ENCODE measurements at places on chromosomes 5 and 9.

DNA sequence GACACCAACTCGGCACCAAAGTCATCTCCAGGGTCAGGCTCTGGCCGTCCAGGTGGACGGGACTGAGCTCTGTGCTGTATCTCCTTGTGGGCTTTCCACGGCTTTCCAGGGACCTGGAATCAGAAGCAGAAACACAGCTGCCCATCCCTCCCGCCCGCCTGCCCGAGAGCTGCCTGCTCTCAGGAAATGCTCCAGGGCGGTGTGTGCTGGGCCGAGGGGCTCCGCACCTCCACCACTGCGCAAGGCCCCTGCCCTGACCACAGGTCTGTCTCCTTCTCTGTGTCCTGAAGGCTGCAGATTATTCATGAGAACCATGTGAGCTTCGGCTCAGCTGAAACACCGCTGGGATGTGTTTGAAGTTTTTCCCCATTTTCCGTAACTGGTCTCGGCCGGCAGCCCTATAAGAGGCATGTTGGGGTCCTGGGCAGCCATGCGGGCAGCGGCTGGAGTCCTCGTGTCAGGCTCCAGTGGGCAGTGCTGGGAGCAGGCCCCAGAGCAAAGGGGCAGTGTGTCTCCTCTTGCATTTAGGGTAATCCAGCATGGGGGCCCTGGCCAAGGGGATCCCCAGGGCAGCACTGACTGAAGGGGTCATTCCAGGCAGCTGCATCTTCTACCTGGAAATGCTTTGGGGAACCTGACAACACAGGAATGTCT, 22.8 kb downstream of the NKD2 start:
- no peak for DNase-seq

DNA sequence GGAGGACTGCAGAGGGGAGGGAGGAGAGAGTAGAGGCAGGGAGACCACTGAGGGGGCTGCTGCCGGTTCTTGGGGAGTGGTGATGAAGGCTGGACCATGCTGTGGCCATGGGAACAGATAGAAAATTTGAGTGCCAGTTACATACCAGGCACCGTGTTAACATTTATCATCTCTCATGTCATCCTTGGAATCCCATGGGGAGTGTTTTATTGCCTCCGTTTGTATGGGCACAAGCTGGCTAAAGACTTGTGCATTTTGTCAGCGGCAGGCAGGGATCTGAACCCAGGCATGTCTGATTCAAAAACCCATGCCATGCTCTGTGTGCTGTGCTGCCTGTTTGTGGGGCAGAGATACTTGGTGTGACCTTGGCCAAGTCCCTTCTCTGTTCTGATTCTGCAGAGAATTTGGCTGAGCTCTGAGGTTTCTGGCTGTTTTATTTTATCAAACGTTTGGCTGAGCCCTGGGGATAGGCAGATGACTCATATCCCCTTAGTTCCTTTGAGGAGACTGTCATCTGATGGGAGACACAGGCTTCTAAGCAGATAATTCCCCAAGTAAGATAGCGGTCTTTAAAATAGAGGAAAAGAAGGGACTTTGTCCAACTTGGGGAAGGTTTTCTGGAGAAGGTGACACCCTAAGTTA, 22.2 kb downstream of the COL27A1 start:
- DNase-seq = no peak

DNA sequence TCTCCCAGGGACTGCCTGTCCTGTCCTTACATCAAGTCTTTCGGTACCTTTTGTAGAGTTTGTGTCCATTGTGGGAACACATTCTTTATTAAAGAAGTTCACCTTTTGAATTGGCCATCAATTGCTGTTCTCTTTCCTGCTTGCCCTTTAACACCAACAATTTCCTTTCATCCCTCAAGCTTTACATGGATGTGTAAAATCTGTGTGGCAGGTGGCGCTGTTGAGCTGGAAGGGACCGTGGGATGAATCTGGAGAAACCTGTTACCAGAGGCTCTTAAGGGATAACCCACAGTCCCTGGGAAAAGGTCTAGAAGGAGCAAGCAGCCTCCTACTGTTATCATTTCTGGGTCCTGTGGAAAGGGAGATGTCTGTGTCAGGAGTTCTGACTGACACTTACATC, 7.9 kb upstream of the ZFP62 start:
- peak; percentile 52 for DNase-seq

GRCh38 chr9:131873891-131874440, 134.1 kb upstream of the RAPGEF1 start:
- DNase-seq = no peak

- DNase-seq = no peak
These were observed 65.3 kb downstream of the FAM174A start for GRCh38 chr5:100600298-100600994.

GRCh38 chr5:1100664-1101574, 10.9 kb downstream of the SLC12A7 start:
- DNase-seq = no peak

DNA sequence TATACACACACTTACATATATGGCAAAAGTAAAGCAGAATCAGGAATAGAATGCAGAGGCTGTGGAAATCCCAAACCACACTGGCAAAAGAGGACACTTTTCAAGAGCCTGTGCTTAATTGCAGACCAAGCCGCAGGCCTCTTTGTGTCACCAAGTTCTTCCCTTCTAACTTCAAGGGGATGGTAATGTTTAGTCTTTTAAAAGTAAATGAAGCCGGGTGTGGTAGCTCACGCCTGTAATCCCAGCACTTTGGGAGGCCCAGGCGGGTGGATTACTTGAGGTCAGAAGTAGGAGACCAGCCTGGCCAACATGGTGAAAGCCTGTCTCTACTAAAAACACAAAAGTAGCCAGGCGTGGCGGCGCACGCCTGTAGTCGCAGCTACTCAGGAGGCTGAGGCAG, 28.7 kb downstream of the ROR2 start:
- DNase-seq = no peak

DNA sequence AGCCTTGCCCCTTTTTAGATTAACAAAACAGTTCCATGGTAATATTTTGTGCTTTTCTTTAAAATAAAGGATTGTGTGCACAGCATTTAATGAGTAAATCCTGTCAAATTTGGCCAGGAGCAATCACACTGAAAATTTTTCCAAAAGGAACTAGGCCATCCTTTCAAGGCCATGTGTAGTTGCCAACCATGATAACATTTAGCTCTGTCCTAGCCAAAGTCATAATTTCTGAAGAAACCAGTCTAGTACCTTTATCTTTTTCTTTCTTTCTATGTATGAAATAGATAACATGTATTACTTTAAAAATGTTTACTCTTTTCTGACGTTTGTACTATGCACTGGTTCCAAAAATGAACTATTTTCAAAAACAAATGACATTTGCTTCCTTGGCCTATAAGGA, 143.7 kb downstream of the PBX3 start:
- DNase-seq = no peak

Data from frontal cortex (tissue), 4 donors.